ENCODE measurements at places on chromosomes 12 and 14.

GRCh38 chr14:49553106-49553505 lies 33.1 kb downstream of the RPS29 start:
- no peak for DNase-seq

DNA sequence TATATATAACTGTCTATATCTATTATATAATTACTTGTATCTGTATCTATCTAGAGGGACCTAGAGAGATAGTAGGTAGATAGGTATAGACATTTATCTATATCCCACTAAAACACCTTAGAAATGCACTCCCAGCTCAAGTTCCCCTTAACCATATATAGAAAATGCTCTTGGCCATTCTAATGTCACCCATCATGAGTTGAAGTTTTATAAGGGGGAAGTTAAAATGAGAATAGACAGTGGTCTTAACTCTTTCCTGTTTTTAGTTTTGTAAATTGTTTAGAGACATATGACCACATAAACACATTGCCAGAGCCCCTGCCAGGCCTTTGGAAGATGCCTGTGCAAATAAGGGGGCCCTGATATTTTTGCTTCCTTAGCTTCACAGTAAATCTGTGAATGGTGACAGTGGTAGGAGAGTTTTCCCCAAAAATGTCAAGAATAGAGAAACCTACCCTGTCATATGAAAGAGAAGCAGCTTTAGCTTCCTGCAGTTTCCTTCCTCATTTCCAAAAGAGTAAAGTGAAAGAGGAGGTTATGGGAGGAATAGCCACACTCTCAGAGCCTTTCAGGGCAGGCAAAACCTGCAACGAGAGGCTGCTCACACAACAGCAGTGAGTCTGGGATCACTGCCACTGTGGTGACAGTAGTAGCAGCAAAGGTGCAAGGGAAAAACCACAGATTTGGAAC lies 45.5 kb downstream of the MGST1 start:
- DNase-seq: no peak

DNA sequence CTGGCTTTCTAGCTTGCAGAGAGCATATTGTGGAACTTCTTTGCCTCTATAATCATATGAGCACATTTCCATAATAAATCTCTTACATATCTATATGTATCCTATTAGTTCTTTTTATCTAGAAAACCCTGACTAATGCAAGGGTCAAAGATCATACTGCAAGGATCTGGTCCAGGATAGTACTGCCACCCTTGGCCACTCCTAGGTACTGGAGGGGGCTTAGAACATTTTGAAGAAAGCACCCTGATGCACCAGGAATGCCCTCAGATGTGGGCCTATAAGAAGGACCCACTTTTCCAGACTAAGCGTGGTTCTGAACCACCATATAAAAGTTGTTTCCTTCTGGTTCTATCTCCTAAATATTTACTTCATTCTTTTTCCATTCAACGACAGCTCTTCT lies 14.6 kb downstream of the ATXN7L3B start:
- DNase-seq: no peak

- no peak for DNase-seq
Measured at GRCh38 chr14:98961191-98961590, 310.8 kb downstream of the BCL11B start.

DNA sequence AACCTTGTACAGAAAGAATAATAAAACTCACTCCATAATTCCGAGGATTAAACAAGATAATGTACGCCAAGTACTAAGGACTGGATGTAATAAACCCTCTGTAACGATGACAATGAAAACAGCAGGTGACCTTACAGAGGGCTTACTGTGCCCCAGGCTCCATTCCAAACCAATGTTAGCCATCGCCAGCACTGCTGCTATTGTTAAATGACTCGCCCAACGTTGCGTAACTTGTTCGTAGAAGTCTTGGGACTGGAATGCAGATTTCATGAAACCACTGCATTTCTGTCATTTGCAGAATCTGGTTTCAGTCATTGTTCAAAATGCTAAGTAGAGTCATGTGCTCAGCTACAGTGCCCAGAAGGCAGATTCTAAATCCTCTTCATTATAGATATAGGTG lies 728 bp upstream of the STON2 start:
- no peak for DNase-seq

- no peak for DNase-seq
Measured at GRCh38 chr14:56805201-56805991, 4.9 kb downstream of the OTX2 start.

GRCh38 chr14:69268223-69268622 lies 8.3 kb downstream of the GALNT16 start:
- no peak for DNase-seq

- DNase-seq: no peak
Measured at GRCh38 chr12:80941916-80942315, 4.2 kb upstream of the LIN7A start.

GRCh38 chr12:27385766-27386564 lies 53.3 kb downstream of the BMAL2 start:
- DNase-seq: no peak

DNA sequence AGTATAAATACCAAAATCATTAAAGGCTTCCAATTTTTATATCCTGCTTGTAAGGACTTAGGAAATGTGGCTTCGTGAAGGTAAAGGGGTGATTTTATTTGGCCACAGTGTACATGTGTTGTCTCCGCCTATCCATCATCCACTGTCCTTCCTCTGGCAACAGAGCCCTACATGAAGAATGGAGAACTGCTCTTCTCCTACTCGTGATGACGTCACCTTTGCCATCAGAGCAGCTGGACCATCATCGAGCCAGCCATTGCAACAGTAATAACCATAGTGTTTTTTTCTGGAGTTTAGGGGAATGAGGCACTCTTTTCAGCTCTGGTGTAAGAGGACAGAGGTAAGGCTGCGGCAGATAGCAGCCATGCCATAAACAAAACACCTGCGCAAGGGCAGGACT lies 19.2 kb downstream of the ITPR2 start:
- DNase-seq: no peak

- DNase-seq: no peak
Measured at GRCh38 chr12:83779526-83779925, 1092.8 kb downstream of the TMTC2 start.

GRCh38 chr14:22884076-22884737 lies 1.2 kb downstream of the REM2 start:
- no peak for DNase-seq
